ENCODE measurements at places on chromosomes 7 and 10.

DNA sequence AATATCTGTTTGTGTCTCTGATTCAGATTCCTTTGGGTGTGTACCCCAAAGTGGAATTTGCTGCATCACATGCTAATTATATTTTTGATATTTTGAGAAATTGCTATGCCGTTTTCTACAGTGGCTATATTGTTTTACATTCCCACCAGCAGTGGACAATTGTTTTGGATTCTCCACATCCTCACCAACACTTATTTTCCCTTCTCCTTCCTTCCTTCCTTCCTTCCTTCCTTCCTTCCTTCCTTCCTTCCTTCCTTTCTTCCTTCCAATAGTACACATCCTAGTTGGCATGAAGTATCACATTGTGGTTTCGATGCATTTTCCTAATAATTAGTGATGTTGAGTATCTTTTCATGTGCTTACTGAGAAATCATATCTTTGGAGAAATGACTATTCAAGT, 535.5 kb downstream of the SH2D4B start:
- DNase-seq, result no peak

GRCh38 chr7:47647181-47647917, 65.4 kb upstream of the TNS3 start:
- DNase-seq, result peak; percentile 73

DNA sequence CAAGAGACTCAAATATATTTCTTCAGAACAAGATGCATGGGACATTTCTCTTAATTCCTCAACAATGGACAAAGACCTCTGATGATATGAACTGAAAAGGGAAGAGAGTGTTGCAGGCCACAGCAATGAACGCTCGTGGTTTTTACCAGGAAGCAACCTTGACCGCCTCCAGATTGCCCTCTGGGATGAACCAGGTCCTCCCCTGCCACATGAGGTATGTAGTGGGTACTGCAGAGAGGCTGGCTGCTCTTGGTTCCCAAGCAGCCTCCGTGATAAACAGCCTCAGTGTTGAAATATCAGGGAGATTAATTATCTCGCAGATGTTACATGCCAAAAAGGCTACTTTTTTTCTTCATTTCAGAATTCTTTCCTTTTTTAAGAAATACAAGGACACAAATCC, 338.8 kb downstream of the ELMO1 start:
- no peak for DNase-seq

DNA sequence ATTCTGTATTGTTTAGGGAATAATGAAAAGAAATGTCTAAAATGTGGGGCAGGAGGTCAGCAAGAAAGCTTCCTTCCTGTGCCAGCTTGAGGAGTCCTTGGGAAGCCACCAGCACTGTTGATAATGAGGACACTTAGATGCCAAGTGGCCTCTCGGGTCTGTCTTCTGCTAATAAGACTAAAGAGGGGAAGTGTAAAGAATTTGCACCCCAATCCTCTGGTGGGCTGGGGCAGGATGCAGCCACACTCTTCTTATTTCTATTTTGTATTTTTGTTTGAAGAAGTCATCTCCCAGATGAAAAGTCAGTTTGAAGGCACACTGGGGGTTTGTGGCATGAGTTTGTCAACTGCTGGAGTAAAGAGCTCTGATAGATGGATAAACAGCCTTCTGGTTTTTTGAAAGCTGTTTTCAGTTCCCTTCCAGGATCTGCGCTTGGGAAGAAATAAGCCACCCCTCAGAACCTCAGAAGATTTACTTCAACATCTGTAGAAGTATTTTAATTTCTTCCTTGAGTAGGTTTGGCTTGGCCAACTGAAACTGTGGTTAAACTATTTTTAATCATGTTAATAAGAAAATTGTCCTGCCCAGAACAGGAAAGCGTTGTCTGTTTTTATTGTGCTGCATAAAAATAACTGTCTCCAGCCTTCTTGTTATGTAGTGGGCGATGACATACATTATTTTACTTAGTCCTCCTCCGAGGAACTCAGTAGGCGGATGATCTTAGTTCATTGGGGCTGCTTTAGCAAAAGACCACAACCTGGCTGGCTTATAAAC, 128.8 kb upstream of the GPR26 start:
- no peak for DNase-seq

DNA sequence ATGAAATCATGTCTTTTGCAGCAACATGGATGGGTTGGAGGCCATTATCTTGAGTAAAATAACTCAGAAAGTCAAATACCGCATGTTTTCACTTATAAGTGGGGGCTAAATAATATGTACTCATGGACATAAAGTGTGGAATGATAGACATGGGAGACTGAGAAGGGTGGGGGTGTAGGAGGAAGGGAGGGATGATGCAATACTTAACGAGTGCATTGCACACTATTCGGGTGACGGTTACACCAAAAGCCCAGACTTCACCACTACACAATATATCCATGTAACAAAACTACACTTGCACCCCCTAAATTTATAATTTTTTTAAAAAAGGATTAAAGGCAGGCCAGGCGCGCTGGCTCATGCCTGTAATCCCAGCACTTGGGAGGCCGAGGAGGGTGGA, 13.6 kb downstream of the LGI1 start:
- no peak for DNase-seq

GRCh38 chr7:85995101-85995500, 648.6 kb upstream of the GRM3 start:
- DNase-seq, result no peak

DNA sequence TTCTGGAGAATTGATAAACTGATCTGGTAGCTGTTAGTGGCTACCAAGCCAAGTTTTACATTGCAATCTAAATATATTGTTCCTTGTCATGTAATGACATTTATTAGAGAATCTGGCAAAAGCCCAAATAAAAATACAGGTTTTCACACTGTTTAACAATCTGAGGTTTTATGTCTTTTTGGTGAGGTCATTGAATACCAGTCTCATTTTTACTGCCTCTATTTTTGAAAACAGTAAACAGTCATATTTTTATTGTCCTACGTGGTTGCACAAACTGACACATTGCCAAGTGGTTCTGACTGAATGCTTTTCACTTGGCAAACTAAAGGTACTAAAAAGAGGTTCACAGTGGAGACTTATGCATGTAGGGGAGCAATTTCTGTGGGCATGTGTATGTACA, 157.5 kb downstream of the PRKG1 start:
- DNase-seq, result no peak

- no peak for DNase-seq
Observed at GRCh38 chr7:119436882-119437281, 836.1 kb upstream of the KCND2 start.

- no peak for DNase-seq
Observed at GRCh38 chr10:49001402-49001801, 61.8 kb upstream of the LRRC18 start.

GRCh38 chr7:80635533-80635932, 2.9 kb upstream of the CD36 start:
- DNase-seq, result no peak

DNA sequence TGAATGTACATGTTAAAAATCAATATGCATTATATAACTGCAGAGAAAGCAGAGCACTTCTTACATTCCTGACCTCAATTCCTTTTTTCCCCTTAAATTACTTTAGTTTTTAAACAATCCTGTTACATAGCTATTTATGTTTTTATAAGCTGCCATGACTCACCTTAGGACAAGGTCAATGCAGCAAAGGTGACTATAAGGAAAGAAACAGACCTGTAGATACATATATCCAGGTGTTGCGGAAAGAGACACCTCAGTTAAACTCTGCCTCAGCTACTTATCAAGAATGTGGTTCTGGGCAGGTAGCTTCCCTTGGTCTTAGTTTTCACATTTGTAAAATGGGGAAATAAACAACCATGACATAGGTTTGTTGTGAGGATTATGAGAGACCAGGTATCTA, 105.5 kb downstream of the DPY19L1 start:
- no peak for DNase-seq

- no peak for DNase-seq
Observed at GRCh38 chr10:8416192-8416701, 361.8 kb downstream of the GATA3 start.

- DNase-seq, result no peak
Observed at GRCh38 chr10:114930320-114930719, 7.7 kb upstream of the TRUB1 start.

DNA sequence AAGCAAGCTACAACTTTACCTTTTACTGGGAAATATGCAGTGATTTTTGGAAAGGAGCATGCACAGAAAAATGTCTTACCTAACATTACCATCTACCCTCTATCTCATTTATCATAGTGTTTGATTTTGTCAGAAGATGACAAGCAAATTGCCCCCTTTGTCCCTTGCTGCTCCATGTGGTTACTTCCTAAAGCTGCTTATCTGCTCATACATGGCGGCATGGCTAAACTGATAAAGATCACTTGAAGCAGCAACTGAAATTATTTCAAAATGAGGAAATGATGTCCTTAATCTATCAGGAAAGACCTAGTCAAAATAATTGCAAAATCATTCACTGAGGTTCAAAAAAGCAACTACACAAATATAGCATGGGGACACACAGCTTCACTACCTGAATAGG, 1198.5 kb upstream of the SORCS1 start:
- DNase-seq, result no peak

- DNase-seq, result no peak
Observed at GRCh38 chr7:121069346-121070100, 81.0 kb downstream of the CPED1 start.

DNA sequence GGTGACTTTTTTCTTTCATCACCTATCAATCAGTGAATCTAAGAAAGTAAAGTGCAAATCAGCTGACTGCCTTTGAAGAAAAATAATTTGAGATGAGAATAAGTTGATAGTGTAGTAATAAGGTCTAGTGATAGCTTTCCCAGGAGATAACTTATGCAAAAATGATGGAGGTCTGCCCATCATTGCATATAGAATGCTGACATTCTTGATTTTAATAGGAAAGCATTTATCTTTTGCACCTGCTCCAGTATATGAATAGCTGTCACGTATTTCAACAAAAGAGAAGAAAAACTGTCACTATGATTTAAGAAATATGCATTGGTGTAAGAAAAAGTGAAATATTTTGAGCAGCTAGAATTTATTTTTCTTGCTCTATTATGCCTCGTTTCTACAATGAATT, 46.8 kb downstream of the PTTG1IP2 start:
- DNase-seq, result no peak

GRCh38 chr10:93334901-93335327, 147.2 kb downstream of the MYOF start:
- DNase-seq, result no peak

DNA sequence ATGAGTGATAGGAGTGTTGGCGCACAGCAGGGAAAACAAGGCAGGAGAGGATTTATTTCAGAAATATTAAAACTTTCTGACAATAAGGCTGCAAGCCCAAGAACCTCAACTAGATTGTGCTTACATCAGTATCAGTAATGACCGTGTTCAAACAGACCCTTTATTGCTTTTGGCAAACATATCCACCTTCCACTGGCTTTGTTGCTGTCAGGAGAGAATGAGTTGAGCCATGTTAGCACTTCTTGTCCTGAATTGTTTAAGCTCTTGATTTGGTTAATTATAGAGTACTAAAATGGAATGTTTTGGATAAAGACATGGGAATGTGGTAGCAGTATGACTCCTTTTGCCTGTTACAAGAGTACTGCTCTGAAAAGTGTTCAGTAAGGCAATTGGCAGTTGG, 3.8 kb downstream of the AHCYL2 start:
- no peak for DNase-seq

GRCh38 chr10:73877533-73878160, 3.3 kb upstream of the CAMK2G start:
- no peak for DNase-seq

GRCh38 chr10:111650088-111650487, 533.5 kb downstream of the GPAM start:
- no peak for DNase-seq

- no peak for DNase-seq
Observed at GRCh38 chr7:122983261-122983660, 12.2 kb downstream of the TAS2R16 start.

DNA sequence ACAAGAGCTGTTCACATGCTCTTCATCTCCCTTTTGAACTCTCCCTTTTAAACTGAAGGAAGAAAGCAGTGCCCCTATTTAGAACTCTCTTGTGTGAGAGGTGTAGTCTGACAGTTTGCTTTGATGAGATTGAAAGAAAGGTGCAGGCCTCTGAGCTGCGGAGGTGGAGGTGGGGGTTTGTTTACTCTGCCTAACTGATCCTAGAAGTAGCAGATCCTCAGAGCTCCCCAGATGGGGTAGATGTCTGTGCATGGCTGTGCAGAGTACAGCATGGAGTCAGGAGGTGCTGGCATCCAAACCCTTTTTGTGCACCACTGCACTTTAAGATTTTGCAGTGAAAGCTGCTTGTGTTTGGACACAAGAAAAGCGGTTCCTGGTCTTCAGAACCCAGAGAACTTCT, 58.3 kb downstream of the MINDY4 start:
- no peak for DNase-seq

- no peak for DNase-seq
Observed at GRCh38 chr7:42091461-42092291, 145.3 kb downstream of the GLI3 start.

- no peak for DNase-seq
Observed at GRCh38 chr7:100693312-100694097, 545 bp downstream of the GIGYF1 start.

DNA sequence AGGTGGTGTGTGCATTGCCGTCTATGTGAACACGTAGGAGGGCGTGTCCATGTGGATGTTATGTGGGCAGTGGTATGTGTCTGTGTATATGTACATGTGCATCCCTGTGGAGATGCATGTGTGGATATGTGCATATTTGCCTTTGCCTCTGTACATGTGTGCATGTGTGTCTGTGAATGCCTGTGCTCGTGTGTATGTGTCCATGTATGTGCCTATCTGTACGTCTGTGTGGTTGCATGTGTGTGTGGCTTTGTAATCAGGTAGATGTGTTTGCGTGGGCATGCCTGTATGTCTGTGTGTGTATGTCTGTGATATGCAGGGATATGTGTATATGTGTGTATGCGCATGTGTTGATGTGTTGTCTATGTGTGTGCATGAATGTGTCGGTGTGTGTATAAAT, 19.7 kb downstream of the ADCY1 start:
- no peak for DNase-seq

GRCh38 chr10:44339218-44339617, 45.7 kb downstream of the CXCL12 start:
- no peak for DNase-seq

GRCh38 chr7:66747385-66747784, 6.9 kb downstream of the RABGEF1 start:
- DNase-seq, result no peak

DNA sequence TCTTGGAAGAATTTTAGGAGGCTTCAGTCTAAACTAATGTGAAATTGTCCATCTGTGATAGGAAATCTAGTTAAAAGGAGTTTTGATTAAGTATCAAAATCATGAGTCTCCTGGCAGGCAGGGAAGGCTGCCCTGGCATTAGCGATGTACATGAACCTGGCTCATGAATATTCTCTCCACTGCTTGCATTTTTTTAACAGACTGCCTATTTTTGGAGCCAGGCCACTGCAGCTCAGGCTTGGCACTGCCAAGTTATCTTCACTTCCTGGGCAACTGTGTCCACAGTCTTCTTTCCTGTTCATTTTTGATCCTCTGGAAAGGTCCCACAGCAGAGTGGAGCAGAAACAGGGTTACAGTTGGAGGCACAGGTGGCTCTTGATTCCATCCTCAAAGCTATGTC, 7.0 kb downstream of the GPR26 start:
- DNase-seq, result no peak

- no peak for DNase-seq
Observed at GRCh38 chr7:117872561-117873309, 506 bp downstream of the CTTNBP2 start.

- no peak for DNase-seq
Observed at GRCh38 chr7:121169469-121169868, 159.3 kb upstream of the WNT16 start.
